ENCODE measurements at places on chromosomes 2 and 18. TPM values are rescaled to one million over a fixed set of nuclear protein-coding genes. Genes with fewer than 3 reads are reported as not detected.

- H3K27ac ChIP-seq: no peak overlapping the region
- peaks cover 10% of the 10 kb centered on the region for H3K27me3 ChIP-seq
- DNase-seq: no peak
- H3K36me3 ChIP-seq: no peaks in the 10 kb centered on the region
- no peaks in the 10 kb centered on the region for H3K4me1 ChIP-seq
These were observed 707 bp upstream of the SERPINB7 start for GRCh38 chr18:63774511-63774910.

GRCh38 chr2:12930391-12930790, 213.7 kb downstream of the TRIB2 start:
- no peak for DNase-seq
- H3K36me3 ChIP-seq: no peaks in the 10 kb centered on the region
- peaks cover 11% of the 10 kb centered on the region for H3K4me1 ChIP-seq
- no peak overlapping the region for H3K27ac ChIP-seq
- H3K27me3 ChIP-seq: peaks cover 40% of the 10 kb centered on the region

- peak; percentile 4 for DNase-seq
- no peak overlapping the region for H3K4me3 ChIP-seq
- H3K36me3 ChIP-seq: peaks cover 3% of the 10 kb centered on the region
- H3K27me3 ChIP-seq: peaks cover 25% of the 10 kb centered on the region
- H3K4me1 ChIP-seq: peaks cover 2% of the 10 kb centered on the region
- no peak overlapping the region for H3K27ac ChIP-seq
These were observed 5.0 kb downstream of the SNED1 start for GRCh38 chr2:241003369-241003768.

- H3K27me3 ChIP-seq: no peaks in the 10 kb centered on the region
- H3K36me3 ChIP-seq: peaks cover 40% of the 10 kb centered on the region
- H3K27ac ChIP-seq: no peak overlapping the region
- H3K4me3 ChIP-seq: no peak overlapping the region
These were observed 7.3 kb downstream of the NEMP2 start for GRCh38 chr2:190527214-190527613.

- H3K4me1 ChIP-seq: peaks cover 6% of the 10 kb centered on the region
- DNase-seq: no peak
- H3K4me3 ChIP-seq: no peak overlapping the region
- H3K27ac ChIP-seq: no peak overlapping the region
- H3K36me3 ChIP-seq: no peaks in the 10 kb centered on the region
These were observed 384.0 kb downstream of the STK39 start for GRCh38 chr2:167863377-167863776.

DNA sequence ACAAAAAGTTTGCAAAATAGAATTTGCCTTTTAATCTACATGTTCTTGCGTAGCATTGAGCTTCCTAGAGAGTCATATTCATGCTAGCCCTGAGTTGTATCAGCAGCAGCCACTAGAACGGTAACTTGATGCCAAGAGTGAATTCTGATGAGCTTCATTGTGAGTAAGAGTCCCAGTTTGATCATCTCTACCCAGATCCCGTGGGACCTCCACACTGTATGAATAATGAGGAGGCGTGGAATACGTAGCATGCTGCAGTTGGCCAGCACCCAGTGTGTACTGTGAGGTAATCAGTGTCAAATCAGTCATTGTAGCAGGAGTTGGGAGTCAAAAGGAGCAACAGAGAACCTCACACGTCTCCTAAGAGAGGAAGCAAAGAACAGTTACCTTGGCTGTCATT, 197.9 kb downstream of the NEDD4L start:
- H3K4me1 ChIP-seq: no peaks in the 10 kb centered on the region
- no peak for DNase-seq
- H3K27ac ChIP-seq: no peak overlapping the region
- no peaks in the 10 kb centered on the region for H3K36me3 ChIP-seq

- no peak for DNase-seq
- H3K36me3 ChIP-seq: no peaks in the 10 kb centered on the region
- no peak overlapping the region for H3K4me3 ChIP-seq
- H3K27me3 ChIP-seq: no peaks in the 10 kb centered on the region
These were observed 6.8 kb upstream of the CDH20 start for GRCh38 chr18:61326407-61326806.

DNA sequence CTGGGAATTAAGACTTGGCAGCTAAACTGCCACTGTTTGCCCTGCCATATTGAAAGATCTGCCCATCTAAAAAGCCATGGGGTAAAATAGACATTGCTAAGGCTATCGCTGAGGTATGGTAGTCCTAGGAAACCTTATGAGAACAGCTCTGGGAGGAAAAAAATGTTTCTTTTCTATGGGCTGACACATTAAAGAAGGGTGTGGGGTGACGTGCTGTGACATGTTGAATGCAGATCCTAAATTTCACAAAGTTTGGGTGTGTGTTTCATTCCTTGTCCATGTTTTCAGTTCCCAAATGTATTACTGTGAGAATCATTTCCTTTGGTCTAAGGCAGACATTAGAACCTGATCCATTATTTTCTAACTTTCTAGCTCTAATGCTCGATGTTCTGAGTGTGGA, 766.4 kb downstream of the BCL11A start:
- DNase-seq: no peak
- no peaks in the 10 kb centered on the region for H3K27me3 ChIP-seq
- H3K4me1 ChIP-seq: no peaks in the 10 kb centered on the region
- no peak overlapping the region for H3K4me3 ChIP-seq

DNA sequence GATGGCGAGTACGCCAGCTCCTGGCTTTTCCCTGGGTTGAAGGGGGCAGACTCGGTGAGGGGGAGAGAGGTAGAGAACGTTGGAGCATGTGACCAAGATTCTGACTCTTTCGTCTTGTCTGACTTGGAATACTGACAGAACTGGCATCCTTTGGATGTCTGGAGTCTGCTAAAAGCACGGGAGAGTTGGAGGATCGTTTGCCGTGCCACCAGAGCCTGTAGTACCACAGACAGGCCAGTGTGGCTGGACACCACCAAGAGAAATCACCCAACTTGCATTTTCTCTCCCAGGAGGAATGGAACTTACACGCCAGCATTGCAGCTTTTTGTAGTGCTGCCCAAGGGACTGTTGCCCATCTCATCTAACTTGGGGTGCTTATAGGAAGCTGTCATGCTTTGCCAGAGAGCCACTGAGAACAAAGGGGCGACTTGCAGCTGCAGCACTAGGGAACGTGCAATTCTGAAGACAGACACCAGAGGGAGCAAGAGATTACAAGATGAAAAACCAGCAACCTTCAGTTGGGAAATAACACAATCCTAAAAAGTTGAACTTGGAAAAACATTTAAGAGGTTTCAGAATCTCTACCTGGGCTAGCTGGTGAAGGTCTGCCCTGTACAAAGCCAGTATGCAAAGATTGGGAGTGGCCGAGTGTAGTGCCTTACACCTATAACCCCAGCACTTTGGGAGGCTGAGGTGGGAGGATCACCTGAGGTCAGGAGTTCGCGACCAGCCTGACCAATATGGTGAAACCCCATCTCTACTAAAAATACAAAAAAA, 24.1 kb downstream of the PSMG2 start:
- DNase-seq: peak; percentile 76
- H3K4me3 ChIP-seq: no peak overlapping the region
- H3K27ac ChIP-seq: no peak overlapping the region
- peaks cover 4% of the 10 kb centered on the region for H3K4me1 ChIP-seq

The RUFY4 gene
- total RNA-seq: 2.1 TPM

The TRIM54 gene
- not detected for total RNA-seq
